ENCODE measurements at places on chromosomes 3 and 15. TPM values are rescaled to one million over a fixed set of nuclear protein-coding genes. Genes with fewer than 3 reads are reported as not detected.

GRAMD2A gene
- total RNA-seq: 0.22 TPM

TMOD2 gene
- total RNA-seq: 1.4 TPM

CORO2B gene
- total RNA-seq: 2.9 TPM

FBXO40 gene
- not detected for total RNA-seq

MYO5C gene
- total RNA-seq: 7.4 TPM

DAZL gene
- total RNA-seq: not detected

TICRR gene
- total RNA-seq: 10.1 TPM

TTC14 gene
- total RNA-seq: 17.9 TPM

FES gene
- 0.61 TPM for total RNA-seq

SNURF gene
- total RNA-seq: 4.2 TPM

C3orf85 gene
- total RNA-seq: not detected

IGSF11 gene
- total RNA-seq: 5.1 TPM

MYZAP gene
- 1.3 TPM for total RNA-seq

TTLL13 gene
- total RNA-seq: 0.09 TPM

ATXN7 gene
- total RNA-seq: 7.1 TPM
